Fibroblast of gingiva (primary cell): ENCODE measurements at places on chromosomes 12 and 14.

- no peak for DNase-seq
Observed at GRCh38 chr12:98678946-98679610, 34.0 kb downstream of the APAF1 start.

GRCh38 chr12:32402946-32403345, 3.6 kb downstream of the FGD4 start:
- DNase-seq = no peak

DNA sequence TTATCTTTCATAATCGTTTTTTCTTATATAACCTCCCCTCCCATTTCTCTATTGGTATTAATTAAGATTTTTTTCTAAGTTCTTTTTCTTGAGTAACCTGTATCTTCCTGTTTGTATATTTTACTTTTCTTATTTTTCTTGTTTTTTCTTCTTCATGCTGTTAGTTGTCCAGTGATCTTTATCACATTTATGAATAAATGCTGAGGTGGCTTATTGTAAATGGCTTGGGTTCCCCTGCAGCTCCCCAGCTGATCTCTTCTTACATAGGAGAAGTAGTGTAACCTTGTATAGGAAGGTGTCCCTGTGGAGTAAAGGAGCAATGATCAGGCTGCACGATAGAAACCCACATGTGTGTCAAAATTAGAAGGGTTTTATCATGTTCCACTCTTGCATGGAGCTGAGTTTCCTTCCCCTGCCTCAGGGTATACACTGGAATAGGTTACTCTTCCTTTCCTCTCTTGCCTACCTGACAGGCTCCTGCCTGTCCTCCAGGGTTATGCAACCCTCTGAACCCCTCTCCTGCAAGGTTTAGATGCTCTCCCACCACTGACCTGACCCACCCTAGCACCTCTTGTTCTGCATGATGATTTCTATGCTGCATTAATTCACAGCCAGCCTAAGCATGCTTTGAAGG, 334.8 kb upstream of the RGS6 start:
- no peak for DNase-seq

- DNase-seq = peak; percentile 29
Observed at GRCh38 chr14:95490727-95491451, 25.6 kb downstream of the SYNE3 start.

DNA sequence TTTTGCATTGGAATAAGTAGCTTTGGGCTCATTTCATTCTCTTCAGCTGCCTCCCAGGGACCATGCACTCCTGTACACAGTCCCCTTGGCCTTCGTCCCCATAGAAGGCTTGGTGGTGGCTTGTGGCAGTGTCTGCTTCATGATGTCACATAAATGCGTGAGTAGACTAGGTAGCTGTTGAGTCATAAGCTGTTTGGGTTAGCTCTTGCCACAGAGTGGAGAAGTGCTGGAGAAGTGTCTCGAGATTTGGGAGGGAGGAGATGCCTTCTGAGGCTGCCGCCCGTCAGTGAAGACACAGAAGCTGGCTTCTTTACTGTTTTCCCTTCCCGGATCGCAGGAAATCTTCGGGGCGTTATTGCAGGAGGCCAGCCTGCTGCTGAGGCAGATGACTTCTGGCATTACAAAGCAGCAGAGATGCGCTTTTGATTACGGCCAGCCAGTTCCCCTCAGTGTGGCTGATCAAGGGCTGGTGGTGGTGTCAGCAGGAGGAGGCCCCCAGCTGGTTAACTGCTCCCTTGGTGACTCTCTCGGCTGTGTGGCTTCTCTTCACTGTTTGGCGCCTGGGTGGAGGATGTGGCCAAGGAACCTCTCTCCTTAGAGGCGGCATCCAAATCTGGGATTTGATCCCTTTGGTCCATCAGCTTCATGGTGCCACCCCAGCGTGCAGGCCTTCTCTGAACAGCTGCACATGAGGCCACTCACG, 67.6 kb downstream of the AACS start:
- DNase-seq = no peak

- no peak for DNase-seq
Observed at GRCh38 chr12:87784350-87784749, 244.9 kb downstream of the C12orf50 start.

DNA sequence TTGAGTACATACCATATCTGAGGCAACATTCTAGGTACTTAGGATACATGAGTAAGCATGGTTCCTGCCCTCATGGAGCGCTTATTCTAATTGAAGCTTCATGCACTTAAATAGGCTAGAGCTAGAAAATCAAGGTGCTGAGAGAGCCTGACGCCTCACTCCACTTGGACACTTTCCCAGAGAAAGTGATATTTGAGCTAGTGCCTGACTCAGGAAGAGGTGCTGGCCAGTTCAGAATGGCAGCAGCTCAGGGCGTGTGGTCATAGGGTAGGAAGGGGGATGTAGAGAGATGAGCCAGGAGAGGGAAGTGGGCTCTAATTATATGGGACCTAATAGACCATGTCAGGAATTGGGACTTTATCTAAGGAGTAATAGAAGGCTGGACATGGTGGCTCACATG, 33.3 kb downstream of the TULP3 start:
- peak; percentile 44 for DNase-seq

- DNase-seq = no peak
Observed at GRCh38 chr14:20982646-20983369, 7.0 kb upstream of the METTL17 start.

DNA sequence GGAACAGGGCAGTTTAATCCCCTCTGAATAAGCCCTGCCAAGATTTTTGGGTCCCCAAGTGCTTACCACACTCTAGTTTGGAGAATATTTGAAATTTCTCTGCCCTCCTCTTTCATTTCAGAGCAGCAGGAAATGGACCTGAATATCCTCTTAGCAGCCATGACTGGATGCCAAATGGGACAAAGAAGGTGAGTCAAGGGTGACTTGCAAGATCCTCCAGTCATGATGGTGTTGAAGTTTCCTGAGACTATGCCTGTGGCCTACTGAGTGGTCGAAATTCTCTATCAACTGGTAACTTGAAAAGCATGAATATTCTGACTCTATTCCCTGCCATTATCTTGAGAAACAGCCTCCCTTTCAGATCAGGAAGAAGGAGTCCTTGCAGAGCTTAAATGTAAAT, 1674.7 kb upstream of the SEL1L start:
- DNase-seq = no peak
